ENCODE measurements at places on chromosomes 11 and 22.

- no peak for DNase-seq
Measured at GRCh38 chr22:23773483-23774113, 949 bp downstream of the MMP11 start.

DNA sequence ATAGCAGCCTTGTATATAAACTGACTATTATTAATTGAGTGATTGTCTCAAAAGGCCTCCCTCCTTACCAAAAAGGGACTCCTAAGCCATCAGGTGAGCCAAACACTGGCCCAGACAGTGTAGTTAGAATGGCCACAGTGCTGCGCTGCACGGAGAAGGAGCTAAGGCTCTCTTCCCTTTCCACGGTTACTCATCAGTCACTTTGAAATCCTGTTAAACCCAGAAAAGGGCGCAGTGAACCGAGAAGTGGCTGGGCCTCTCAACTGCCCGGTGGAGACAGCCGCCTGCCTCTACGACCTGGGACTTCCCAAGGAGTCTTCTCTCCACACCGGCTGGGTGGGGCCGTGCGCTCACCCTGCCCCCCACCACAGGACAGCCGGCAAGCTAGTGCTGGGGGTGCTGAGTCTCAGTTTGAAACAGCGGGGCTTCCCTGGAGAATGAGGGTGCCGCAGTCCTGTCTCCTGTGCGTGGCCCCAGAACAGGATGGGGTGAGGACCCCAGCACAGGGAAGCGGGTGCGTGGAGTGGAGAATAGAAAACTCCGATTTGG is 1.3 kb downstream of the MYH9 start:
- no peak for DNase-seq

- DNase-seq = no peak
Measured at GRCh38 chr11:122138744-122139594, 23.0 kb upstream of the BLID start.

GRCh38 chr11:17445240-17445795 is 31.3 kb downstream of the ABCC8 start:
- DNase-seq = no peak

GRCh38 chr22:50530877-50531545 is 1.2 kb upstream of the TYMP start:
- DNase-seq = peak; percentile 73

DNA sequence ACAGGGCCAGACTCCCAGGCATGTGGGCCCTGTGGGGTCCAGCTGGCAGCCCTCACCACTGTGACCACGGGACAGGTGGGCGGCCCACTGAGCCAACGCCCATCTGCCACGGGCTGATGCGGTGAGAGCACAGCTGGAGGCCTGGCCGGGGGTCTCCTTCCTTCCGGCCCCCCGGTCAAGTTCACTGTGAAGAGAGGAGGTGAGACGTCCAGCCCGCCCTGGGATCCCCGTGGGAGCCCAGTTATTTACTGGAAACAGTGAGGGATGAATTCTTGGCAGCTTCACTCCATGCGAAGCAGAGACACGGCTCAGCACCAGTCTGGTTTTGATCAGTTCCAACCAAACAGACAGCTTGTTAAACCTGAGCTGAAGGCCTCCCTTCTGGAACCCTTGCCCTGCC is 38.7 kb downstream of the WNT11 start:
- DNase-seq = peak; percentile 29

- no peak for DNase-seq
Measured at GRCh38 chr22:29476116-29476515, 3.9 kb upstream of the NEFH start.

DNA sequence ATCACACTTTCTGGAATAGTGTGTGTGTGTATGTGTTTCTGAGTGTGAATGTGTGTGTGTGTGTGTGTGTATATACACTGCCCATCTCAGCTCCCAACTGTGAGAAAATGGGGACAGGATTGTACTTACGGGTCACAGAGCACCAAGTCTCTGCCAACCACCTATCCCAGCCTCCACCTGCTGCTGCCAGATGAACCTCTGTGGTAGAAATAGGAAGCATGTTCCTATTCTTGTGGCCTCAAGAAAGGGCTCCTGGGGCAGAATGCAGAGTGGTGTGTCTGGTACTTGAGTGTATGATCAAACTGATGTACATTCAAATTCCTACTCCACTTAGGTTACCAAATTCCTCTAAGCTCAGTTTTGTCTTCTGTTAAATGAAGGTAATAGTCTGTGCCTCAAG is 14.6 kb downstream of the UBASH3B start:
- no peak for DNase-seq

- peak; percentile 73 for DNase-seq
Measured at GRCh38 chr11:77547863-77548551, 41.7 kb upstream of the AQP11 start.

DNA sequence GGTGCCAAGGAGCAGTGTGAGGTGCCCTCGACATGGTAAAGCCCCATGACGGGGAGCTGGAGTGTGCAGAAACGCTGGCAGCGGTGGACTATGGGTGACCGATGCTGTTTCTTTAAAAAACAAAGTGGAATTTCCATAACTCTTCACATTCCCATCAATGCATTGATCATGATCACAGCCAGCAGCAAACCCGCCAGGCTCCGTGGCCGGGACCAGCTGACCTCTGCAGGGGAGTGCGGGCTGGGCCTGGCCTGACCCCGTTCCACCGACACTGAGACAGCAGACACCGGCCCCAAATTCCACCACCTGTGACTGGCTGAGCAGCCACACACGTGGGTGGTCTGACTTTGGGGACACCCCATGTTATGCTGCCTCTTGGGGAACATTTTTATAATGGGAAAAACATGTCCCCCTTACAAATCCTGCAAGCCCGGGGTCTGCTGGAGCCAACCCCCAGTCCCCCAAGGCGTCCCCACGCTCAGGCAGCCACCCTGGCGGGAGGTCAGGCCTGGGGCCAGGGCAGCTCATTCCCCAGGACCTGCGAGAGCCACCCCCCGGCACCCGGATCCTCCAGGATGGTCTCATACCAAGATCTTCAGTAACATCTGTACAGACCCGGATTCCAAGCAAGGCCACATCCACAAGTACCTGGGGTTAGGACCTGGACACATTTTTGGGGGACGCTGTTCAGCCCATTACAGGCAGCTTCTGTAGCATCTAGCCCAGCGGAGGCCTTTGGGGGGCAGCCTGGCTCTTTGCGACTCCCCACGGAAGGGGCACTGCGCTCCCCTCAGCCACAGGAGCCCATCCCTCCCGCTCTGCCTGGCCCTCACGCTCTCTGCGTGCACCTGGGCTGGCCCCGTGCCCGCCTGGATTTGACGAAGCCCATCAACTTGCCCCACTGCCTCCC is 20.6 kb downstream of the OSBPL5 start:
- no peak for DNase-seq

DNA sequence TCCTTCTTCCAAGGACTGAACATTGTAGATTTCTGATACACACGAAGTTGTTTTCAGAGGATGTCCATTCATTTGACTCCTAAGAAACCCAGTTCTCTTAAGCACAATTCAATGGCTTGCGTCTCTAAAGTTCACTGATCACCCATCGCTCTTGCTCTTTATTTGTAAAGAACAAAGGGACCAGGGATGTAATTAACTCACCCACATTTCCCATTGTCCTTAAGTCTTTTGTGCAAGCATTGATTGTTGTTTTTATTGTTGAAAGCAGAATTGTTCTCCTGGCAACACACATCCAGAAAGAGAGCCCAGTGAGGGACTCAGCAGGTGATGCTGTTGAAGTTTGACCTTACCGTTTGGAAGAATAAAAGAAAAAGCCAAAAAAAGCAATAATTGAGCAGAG is 59.2 kb downstream of the SPON1 start:
- no peak for DNase-seq

- no peak for DNase-seq
Measured at GRCh38 chr22:21779444-21779843, 43.9 kb upstream of the YPEL1 start.

DNA sequence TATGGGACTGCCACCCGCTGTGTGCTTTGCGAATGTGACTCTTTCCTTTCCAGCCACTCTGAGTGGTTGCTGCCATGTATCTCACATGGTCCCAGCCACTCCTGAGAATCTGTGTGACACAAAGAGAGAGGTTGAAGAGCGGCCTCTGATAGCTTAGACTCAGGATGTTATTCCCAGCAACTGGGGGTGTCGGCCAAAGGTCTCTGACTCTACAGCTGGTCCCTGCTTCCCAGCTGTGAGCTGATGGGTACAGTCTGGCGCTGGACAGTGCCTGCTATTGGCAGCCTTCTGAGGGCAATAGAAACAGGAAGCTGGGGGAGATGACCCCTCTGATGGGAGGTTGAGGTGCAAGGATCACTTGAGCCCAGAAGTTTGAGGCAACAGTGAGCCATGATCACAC is 105.1 kb downstream of the RRAS2 start:
- DNase-seq = no peak

DNA sequence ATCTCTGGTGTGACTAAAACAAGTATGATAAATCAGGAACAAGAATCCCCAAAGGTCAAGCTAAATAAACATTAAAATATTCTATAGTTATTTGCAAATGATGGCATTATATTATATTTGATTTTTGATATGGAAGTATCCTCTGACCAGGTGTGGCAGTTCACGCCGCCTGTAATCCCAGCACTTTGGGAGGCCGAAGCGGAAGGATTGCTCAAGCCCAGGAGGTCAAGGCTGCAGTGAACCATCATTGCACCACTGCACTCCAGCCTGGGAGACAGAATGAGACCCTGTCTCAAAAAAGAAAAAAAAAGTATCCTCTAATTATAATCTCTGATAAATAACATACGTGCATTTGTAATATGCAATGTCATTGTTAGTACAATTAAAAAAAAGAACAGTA is 6.6 kb upstream of the POU2AF3 start:
- DNase-seq = no peak

- no peak for DNase-seq
Measured at GRCh38 chr11:110297726-110298300, 1.4 kb upstream of the RDX start.

DNA sequence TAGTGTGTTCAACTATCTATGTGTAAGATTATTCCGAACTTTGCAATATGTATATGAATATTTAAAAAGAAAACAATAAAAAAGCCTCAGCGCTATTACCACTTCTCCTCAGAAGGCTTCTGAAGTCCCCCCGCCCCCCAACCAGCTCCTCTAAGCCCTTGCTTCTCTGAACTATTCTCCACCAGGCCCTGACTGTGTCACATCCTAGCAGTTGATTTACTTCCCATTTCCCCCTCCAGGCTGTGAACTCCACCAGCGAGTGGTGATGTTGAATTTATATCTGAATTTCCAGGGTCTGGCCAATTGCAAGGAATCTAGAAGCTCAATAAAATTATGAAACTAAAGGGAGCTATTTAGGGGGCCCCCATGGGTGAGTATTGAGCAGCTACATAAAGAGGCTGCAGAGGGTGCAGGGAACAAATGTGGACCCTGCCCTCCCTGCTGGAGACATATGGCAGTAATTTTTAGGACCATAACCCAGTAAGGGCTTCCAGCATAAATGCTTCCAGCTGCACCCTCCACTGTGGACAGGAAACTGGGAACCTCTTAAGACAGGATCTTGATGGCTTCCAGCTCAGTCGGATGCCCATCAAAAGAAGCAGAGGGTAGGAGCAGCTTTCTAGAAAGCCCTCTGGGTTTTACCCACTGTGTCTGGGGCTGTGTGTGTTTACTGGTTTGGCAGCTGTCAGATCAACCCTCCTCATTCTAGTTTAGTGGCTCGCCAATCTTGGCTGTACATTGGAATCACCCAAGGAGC is 81.4 kb downstream of the TIMP3 start:
- no peak for DNase-seq

DNA sequence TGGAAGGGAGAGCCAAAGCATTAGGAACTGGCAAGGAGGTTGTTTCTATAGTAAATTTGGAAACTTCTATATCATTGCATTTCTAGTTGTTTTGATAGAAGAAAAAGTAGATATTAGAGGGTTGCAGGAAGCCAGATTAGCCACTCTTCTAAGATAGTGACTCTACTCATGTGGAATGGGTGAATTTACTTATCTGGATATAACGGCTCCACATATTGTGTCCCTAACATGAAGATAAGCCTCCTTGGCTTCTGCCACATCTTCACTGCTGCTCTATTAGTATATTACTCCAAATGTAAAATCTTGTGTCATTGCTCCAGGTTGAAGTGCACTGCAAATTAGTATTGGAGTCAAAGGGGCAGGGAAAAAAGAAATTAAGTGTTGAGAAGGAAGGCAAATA is 283.3 kb downstream of the CASP12 start:
- no peak for DNase-seq

GRCh38 chr11:1047595-1048156 is 11.2 kb upstream of the MUC6 start:
- DNase-seq = no peak

- DNase-seq = no peak
Measured at GRCh38 chr11:62673196-62673525, 1.1 kb upstream of the LBHD1 start.

- no peak for DNase-seq
Measured at GRCh38 chr11:71153005-71153390, 99.4 kb downstream of the SHANK2 start.

- no peak for DNase-seq
Measured at GRCh38 chr11:102704841-102705240, 728 bp downstream of the MMP27 start.

DNA sequence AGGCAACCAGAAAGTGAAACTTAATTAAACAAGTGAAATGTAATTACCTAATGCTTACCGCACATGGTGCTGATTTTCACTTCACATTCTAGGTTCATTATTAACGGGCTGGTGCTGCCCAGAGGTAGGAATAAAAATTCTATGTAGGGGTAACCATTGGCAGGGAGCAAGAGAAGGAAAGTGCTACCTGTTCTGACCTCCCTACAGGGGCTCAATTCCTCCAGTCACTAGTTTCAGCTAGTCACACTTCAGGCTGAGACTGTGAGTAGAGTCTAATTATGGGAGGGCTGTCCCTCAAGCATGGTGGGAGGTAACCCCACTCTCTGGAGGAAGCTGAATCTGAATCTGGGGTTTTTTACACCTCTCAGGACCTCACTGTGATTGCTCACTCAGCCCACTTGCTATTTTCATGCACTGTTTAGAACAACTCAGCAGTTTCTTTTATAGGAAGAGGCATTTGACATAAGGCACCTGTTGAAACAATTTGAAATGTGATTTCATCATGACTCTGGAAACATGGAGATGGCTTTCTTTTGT is 75.4 kb downstream of the MAML2 start:
- no peak for DNase-seq

GRCh38 chr11:78019808-78020207 is 3.3 kb downstream of the KCTD14 start:
- no peak for DNase-seq

DNA sequence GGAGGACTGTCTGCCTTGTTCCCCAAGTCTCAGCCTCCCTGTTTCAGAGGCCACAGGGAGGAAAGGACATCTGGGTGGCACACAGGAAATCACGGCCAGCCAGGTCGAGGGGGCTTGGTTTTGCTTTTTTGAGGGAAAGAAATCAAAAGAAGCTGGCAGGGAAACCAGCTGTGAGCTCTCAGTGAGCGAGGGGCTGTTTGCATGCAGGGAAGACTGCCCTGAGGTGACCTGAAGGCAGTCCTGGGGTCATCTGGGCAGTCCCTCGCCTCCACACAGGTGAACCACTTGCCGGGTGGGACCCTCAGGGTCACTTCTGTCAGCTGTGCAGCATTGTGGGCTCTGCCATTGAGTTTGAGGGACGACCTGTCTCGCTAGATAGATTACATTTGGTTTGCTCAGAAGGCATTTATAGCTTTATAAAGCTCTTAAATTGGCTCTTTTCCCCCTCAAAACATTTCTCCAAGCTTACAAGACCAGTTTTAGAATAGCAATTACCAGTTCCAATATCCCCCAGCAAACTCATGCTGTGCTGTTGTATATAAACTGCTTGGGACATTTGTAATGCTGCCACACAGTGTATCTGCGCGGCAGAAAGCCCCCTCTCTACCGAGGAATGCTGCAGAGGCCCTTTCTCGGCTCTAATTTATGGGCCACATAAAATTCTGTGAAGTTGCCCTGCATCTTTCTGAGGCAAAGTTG is 28.3 kb downstream of the PKNOX2 start:
- DNase-seq = no peak
